Naive B cell (primary cell): ENCODE measurements at places on chromosomes 5 and 9. TPM values are rescaled to one million over a fixed set of nuclear protein-coding genes. Genes with fewer than 3 reads are reported as not detected.
A peak's percentile ranks its signal among the peaks of the same experiment; 100 is the strongest.

DNA sequence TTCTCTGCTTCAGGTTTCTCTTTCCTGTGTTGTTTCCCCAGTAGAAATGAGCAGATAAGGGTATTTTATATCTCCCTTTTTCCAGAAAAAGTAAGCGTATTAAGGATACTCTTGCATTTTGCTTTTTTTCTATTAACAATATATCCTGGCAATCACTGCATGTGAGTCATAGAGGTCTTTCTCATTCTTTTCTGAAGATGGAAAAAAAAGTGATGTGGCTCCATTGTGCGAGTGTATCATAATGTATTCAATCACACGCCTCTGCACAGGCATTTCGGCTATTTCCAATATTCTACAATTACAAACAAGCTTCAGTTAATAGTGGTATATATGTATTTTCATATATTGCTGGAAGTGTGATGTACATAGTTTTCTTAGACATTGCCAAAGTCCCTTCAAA lies 155.9 kb downstream of the MED27 start:
- no peak overlapping the region for H3K4me3 ChIP-seq
- H3K4me1 ChIP-seq: peaks cover 17% of the 10 kb centered on the region
- no peak for DNase-seq
- H3K27me3 ChIP-seq: no peaks in the 10 kb centered on the region
- peaks cover 7% of the 10 kb centered on the region for H3K36me3 ChIP-seq

DNA sequence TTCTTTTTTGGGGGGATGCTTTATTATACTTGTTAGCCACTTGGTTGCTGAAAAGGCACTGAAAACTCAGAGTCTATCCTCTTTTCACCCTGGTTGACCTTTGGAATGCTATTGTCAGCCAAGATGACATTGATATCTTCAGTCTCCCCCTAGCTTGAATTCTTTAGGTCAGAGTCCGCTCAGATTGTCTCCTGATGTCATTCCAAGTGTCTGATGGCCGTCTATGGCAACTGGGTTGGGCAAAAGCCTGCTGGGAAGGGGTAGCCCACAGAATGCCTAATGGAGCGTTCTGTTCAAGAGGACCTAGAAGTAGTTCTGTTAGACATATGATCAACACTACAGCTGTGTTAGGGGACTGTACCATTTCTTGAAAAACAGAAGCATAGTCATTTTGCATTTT lies 9.7 kb upstream of the MEF2C start:
- no peak for DNase-seq
- H3K27ac ChIP-seq: peak overlapping the region; percentile 88
- H3K4me1 ChIP-seq: peaks cover 53% of the 10 kb centered on the region
- no peak overlapping the region for H3K4me3 ChIP-seq
- H3K36me3 ChIP-seq: no peaks in the 10 kb centered on the region
- H3K27me3 ChIP-seq: no peaks in the 10 kb centered on the region

The FST gene
- not detected for polyA plus RNA-seq

The FOXI1 gene
- not detected for polyA plus RNA-seq

GRCh38 chr9:98568234-98568908 lies 140.4 kb downstream of the GABBR2 start:
- no peak for DNase-seq
- H3K36me3 ChIP-seq: no peaks in the 10 kb centered on the region
- H3K4me1 ChIP-seq: no peaks in the 10 kb centered on the region
- H3K27ac ChIP-seq: no peak overlapping the region
- no peak overlapping the region for H3K4me3 ChIP-seq
- H3K27me3 ChIP-seq: peaks cover 15% of the 10 kb centered on the region

- H3K4me3 ChIP-seq: no peak overlapping the region
- peaks cover 15% of the 10 kb centered on the region for H3K27me3 ChIP-seq
- peaks cover 5% of the 10 kb centered on the region for H3K4me1 ChIP-seq
- no peak for DNase-seq
- H3K27ac ChIP-seq: no peak overlapping the region
Observed at GRCh38 chr9:7287986-7288385, 511.6 kb downstream of the DMAC1 start.

DNA sequence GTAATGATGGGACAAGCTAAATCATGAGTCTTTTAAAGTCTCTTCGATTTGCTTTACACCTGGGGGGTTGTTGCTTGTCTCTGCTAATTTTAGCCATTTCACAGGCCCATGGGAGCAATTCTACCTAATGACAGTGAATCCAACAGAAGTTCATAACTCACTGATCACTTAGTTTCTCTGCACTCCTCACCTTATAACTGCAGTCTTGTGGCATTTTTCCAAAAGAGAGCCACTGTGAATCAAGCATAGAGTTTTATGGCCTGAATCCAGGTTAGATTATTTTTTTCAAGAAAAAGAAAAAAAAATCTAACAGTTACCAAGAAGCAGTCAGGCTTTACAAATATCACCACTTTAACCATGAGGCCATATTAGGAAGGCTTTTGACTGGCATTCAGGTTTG lies 1.5 kb upstream of the IL7R start:
- no peaks in the 10 kb centered on the region for H3K27me3 ChIP-seq
- H3K4me1 ChIP-seq: peaks cover 43% of the 10 kb centered on the region
- H3K27ac ChIP-seq: no peak overlapping the region

The KLHL3 gene
- polyA plus RNA-seq: 2.7 TPM

The CDX1 gene
- polyA plus RNA-seq: not detected

DNA sequence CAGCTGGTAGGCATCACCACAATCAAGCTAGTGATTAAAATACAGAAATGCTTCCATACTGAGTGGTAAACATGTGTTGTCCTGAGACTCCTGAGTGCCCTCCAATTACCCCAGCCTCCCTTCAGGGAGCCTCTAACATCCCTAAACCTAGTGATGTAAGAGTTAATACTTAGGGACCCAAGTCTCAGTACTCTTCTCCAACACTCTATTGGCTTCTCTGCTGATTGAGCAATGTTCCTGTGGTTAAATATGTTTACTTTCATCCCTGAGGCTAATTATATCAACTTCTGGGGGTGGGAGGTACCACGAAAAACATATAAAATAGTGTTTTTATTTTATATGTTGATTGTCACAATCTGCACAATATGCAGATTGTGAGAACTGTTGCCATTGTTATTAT lies 5.0 kb downstream of the GRXCR2 start:
- DNase-seq: no peak
- no peak overlapping the region for H3K27ac ChIP-seq
- peaks cover 9% of the 10 kb centered on the region for H3K36me3 ChIP-seq
- H3K27me3 ChIP-seq: peaks cover 7% of the 10 kb centered on the region

The SPACA9 gene
- polyA plus RNA-seq: 5.8 TPM

GRCh38 chr5:74543162-74543995 lies 97.1 kb downstream of the ENC1 start:
- H3K4me3 ChIP-seq: no peak overlapping the region
- H3K4me1 ChIP-seq: no peaks in the 10 kb centered on the region
- peaks cover 9% of the 10 kb centered on the region for H3K27me3 ChIP-seq

- peaks cover 48% of the 10 kb centered on the region for H3K4me1 ChIP-seq
- DNase-seq: peak; percentile 29
- H3K4me3 ChIP-seq: peak overlapping the region; percentile 40
- H3K36me3 ChIP-seq: peaks cover 23% of the 10 kb centered on the region
- H3K27ac ChIP-seq: peak overlapping the region; percentile 81
Observed at GRCh38 chr9:129944506-129945116, 98.4 kb downstream of the FNBP1 start.

DNA sequence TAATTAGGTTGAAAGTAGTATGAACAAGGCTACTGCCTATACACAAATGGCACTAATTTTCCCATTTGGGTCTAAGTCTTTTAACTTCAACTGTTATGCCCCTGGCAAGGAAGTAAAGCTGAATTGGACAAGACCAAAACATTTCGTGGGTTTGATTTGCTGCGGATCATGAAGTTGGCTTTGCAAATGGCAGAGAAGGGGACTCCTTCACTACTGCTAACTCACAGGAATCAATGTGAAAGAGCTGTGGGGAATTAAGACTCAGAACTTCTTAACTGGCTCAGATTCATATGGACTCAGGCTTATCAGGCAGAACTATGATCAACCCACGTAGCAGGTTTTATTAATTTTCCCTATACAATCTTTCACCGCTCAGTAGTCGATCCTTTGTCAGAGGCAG lies 73.8 kb upstream of the IFNE start:
- no peak overlapping the region for H3K4me3 ChIP-seq
- no peak for DNase-seq
- no peak overlapping the region for H3K27ac ChIP-seq
- H3K27me3 ChIP-seq: peaks cover 47% of the 10 kb centered on the region

The NUTM2G gene
- 0.24 TPM for polyA plus RNA-seq

GRCh38 chr9:92608909-92609445 lies 61.0 kb downstream of the IPPK start:
- no peak for DNase-seq
- H3K4me3 ChIP-seq: no peak overlapping the region
- no peaks in the 10 kb centered on the region for H3K4me1 ChIP-seq

The GADD45G gene
- not detected for polyA plus RNA-seq

- no peaks in the 10 kb centered on the region for H3K4me1 ChIP-seq
- no peak overlapping the region for H3K4me3 ChIP-seq
- no peaks in the 10 kb centered on the region for H3K27me3 ChIP-seq
- no peak overlapping the region for H3K27ac ChIP-seq
Observed at GRCh38 chr5:94218374-94218773, 400.0 kb downstream of the KIAA0825 start.

- H3K4me3 ChIP-seq: no peak overlapping the region
- no peak overlapping the region for H3K27ac ChIP-seq
- no peak for DNase-seq
- H3K4me1 ChIP-seq: no peaks in the 10 kb centered on the region
- H3K36me3 ChIP-seq: no peaks in the 10 kb centered on the region
Observed at GRCh38 chr5:127754706-127755105, 51.5 kb downstream of the CCDC192 start.

The TBC1D2 gene
- polyA plus RNA-seq: 3.1 TPM

GRCh38 chr5:81749561-81750307 lies 1.2 kb downstream of the SSBP2 start:
- H3K27ac ChIP-seq: peak overlapping the region; percentile 97
- peak overlapping the region; percentile 98 for H3K4me3 ChIP-seq
- H3K27me3 ChIP-seq: no peaks in the 10 kb centered on the region
- DNase-seq: peak; percentile 73
- H3K36me3 ChIP-seq: no peaks in the 10 kb centered on the region

- peaks cover 16% of the 10 kb centered on the region for H3K4me1 ChIP-seq
- no peaks in the 10 kb centered on the region for H3K36me3 ChIP-seq
- H3K27ac ChIP-seq: no peak overlapping the region
Observed at GRCh38 chr9:88075966-88076285, 62.3 kb downstream of the SPATA31C2 start.

DNA sequence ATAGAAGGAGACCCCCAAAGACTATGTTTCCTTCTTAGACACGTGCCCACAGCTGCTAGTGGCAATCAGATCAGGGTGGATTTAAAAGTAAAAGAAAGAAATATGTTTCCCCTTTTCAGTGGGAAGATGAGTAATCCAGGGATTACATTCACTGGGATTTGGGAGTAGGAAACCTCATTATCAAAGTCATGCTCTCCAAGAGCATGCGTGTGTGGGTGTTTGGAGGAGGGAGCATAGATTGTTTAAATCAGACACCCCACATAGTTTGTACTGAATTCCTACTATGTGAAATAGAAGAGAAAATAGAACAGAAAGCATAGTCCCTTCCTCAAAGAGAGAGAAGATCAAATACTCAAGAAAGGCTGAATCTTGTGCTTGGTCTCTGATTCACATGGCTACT lies 65.5 kb upstream of the TBCA start:
- H3K4me1 ChIP-seq: peaks cover 13% of the 10 kb centered on the region
- peaks cover 36% of the 10 kb centered on the region for H3K27me3 ChIP-seq
- DNase-seq: no peak

- no peaks in the 10 kb centered on the region for H3K36me3 ChIP-seq
- H3K27me3 ChIP-seq: peaks cover 25% of the 10 kb centered on the region
- no peak overlapping the region for H3K4me3 ChIP-seq
- no peak for DNase-seq
- no peak overlapping the region for H3K27ac ChIP-seq
Observed at GRCh38 chr9:88938189-88938588, 53.1 kb upstream of the S1PR3 start.

DNA sequence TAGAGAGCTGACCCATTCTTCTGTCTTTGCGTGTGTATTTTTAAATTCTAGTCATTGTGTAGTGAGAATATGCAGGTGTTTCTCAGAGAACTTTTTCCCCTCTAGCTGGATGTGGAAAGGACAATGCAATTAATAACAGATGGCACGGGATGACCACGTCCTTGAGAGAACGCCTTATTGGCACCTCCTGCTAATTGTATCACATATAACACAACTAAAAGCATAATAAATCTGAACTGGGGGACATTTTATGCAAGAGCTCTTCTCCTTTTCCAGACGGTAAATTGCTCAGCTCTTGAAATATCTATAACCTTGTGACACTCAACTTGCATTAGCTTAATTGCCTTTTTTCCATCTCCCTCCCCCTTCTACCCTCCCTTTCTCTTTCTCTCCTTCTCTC lies 62.9 kb upstream of the IZUMO3 start:
- DNase-seq: no peak
- no peak overlapping the region for H3K27ac ChIP-seq
- H3K4me3 ChIP-seq: no peak overlapping the region
- H3K27me3 ChIP-seq: no peaks in the 10 kb centered on the region
- no peaks in the 10 kb centered on the region for H3K36me3 ChIP-seq

- no peak for DNase-seq
- H3K36me3 ChIP-seq: no peaks in the 10 kb centered on the region
- no peaks in the 10 kb centered on the region for H3K27me3 ChIP-seq
- H3K4me1 ChIP-seq: no peaks in the 10 kb centered on the region
Observed at GRCh38 chr5:147555176-147555575, 45.3 kb upstream of the DPYSL3 start.

DNA sequence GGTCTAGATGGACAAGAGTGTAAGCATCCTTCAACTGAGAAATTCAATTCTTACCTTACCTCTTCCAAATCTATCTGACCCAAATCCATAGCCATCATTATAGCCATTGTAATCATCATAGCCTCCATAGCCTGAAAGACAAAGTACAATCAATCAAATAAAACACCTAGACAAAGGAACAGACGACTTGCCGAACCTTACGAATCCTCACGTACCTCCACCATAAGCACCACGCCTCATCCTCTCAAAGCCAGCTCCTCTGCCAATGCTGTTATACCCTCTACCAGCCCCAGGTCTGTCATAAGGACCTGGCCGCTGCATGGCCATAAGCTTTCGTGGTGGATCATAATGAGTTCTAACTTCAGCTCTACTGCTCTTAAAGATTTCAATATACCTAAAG lies 5.5 kb downstream of the HNRNPH1 start:
- H3K4me1 ChIP-seq: peaks cover 54% of the 10 kb centered on the region
- no peak overlapping the region for H3K4me3 ChIP-seq
- no peak overlapping the region for H3K27ac ChIP-seq
- H3K36me3 ChIP-seq: peaks cover 59% of the 10 kb centered on the region
- no peaks in the 10 kb centered on the region for H3K27me3 ChIP-seq

The GOLM1 gene
- 0.74 TPM for polyA plus RNA-seq

- H3K4me3 ChIP-seq: no peak overlapping the region
- peaks cover 54% of the 10 kb centered on the region for H3K27me3 ChIP-seq
- H3K36me3 ChIP-seq: peaks cover 6% of the 10 kb centered on the region
- DNase-seq: no peak
- H3K4me1 ChIP-seq: peaks cover 4% of the 10 kb centered on the region
Observed at GRCh38 chr9:974996-975739, 1.3 kb upstream of the DMRT3 start.

- no peaks in the 10 kb centered on the region for H3K36me3 ChIP-seq
- no peaks in the 10 kb centered on the region for H3K27me3 ChIP-seq
- no peak overlapping the region for H3K4me3 ChIP-seq
- no peak for DNase-seq
- no peaks in the 10 kb centered on the region for H3K4me1 ChIP-seq
Observed at GRCh38 chr5:86074297-86074696, 543.4 kb upstream of the COX7C start.

- no peak overlapping the region for H3K27ac ChIP-seq
- H3K4me3 ChIP-seq: no peak overlapping the region
- peaks cover 4% of the 10 kb centered on the region for H3K27me3 ChIP-seq
- no peaks in the 10 kb centered on the region for H3K4me1 ChIP-seq
Observed at GRCh38 chr5:142746532-142747433, 23.4 kb upstream of the ARHGAP26 start.
